ENCODE measurements at places on chromosomes 1 and 21.

- no peak for DNase-seq
Observed at GRCh38 chr21:33019885-33020557, 5.7 kb upstream of the OLIG2 start.

- DNase-seq = no peak
Observed at GRCh38 chr1:19809044-19809750, 5.9 kb downstream of the RNF186 start.

DNA sequence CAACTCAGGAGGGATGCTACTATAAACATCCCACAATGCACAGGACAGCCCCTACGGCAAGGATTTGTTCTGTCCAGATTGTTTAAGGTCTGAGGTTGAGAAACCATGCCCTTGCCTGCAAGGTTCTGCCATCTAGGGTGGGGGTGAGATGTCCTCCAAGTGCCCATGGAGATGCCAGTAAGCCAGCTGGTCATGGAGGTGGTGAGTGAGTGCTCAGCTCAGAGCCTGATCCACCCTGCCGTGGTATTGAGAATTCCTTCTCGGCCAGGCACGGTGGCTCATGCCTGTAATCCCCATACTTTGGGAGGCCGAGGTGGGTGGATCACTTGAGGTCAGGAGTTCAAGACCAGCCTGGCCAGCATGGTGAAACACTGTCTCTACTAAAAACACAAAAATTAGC is 13.3 kb upstream of the CTRC start:
- no peak for DNase-seq

DNA sequence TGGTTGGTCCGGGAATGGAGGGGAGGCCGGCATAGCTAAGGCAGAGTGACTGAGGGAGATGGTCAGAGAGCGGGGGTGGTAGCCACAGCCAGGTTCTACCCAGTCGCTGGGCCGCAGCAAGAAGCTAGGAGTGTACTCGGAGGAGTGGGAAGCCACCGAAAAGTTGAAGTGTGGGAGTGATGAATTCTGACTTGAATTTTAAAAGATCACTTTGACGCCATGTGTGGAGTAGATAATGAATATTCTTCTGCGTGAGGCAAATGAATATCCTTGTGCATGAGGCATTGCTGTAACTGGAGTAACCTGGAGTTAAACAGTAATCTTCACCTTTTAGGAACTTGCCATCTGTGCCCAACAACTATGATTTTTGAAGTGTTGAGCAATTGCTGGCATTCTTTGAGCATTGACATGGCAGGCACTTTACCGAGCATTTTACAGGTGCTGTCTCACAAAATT is 6.9 kb downstream of the CTPS1 start:
- DNase-seq = no peak

- DNase-seq = no peak
Observed at GRCh38 chr1:63190171-63190570, 132.2 kb upstream of the FOXD3 start.

- DNase-seq = peak; percentile 52
Observed at GRCh38 chr1:168136709-168137514, at the start of gene GPR161. Gene GPR161 (minus strand): TSS chr1:168136930. CDS start chr1:168104850, 32,080 bp downstream.

- DNase-seq = no peak
Observed at GRCh38 chr1:98344731-98345130, 316.8 kb upstream of the SNX7 start.

DNA sequence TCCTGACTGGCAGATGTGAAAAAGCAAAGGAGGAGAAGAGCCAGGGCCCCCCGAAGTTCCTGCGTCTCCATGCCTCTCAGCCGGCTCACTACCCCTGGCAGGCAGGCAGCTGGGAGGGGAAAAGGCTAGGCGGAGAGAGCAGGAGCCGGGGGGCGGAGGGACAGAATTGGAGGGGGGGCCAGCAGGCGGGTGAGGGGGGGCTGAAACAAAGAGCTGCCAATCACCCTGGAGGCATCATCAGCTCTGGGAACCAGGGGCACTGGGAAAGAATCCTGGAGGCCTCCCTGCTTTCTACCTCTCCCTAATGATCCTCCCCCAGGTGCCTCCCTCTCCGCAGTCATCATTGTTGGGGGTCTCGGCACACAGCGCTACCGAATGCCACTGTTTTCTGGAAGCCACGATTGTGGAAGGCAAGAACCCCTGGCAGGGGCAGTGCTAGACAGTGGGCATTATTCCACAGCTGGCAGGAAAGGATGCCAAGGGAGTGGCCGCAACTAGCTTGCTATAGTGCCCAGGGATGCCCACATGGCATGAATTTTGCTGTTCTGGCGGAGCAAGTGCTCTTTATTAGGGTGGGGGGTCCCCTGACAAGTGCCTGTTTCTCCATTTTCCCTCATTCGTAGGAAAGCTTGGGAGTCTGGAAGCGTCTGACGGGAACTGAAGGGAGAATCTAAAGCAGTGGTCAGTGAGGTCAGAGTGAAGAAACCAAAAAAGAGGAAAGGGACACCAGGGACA is at the start of gene THBS3:
Gene THBS3, minus strand, starts transcription at position 92 of the 735 bp plus-strand sequence. Its CDS starts 21 bp downstream, at position 71.
- no peak for DNase-seq

GRCh38 chr1:160362168-160362957 is 4.5 kb upstream of the NHLH1 start:
- no peak for DNase-seq

DNA sequence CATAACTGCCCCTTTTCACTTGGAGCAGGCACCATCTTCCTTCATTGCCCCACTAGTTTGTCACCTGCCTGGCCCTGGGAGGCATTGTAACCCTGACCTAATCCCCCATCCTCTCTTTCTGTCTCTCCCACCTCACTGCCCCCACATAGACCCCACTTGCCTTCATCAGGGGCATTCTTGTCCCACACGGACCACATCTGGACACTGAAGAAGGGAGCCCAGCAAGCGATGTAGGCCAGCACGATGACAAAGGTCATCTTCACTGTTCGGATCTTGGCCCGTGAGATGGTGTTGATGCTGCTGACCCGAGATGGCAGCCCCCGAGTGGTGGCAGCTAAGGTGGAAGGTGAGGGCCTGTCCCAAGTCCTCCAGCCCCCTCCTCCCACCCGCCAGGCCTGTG is 1.4 kb downstream of the AVPR1B start:
- no peak for DNase-seq

- DNase-seq = no peak
Observed at GRCh38 chr1:233269656-233270055, 25.9 kb downstream of the PCNX2 start.

DNA sequence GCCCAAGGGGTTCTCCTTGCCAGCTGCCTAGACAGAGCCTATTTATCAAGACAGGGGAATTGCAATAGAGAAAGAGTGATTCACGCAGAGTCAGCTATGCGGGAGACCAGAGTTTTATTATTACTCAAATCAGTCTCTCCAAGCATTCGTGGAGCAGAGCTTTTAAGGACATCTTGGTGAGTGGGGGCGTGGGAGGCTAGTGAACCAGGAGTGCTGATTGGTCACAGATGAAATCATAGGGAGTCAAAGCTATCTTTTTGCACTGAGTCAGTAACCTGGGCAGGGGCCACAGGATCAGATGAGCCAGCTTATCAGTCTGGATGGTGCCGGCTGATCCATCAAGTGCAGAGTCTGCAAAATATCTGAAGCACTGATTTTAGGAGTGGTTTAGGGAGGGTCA is 64.8 kb upstream of the MRPS6 start:
- DNase-seq = no peak

Measured in Calu3 (cell line).